ENCODE measurements at places on chromosomes 2 and 18.
A peak's percentile ranks its signal among the peaks of the same experiment; 100 is the strongest.

DNA sequence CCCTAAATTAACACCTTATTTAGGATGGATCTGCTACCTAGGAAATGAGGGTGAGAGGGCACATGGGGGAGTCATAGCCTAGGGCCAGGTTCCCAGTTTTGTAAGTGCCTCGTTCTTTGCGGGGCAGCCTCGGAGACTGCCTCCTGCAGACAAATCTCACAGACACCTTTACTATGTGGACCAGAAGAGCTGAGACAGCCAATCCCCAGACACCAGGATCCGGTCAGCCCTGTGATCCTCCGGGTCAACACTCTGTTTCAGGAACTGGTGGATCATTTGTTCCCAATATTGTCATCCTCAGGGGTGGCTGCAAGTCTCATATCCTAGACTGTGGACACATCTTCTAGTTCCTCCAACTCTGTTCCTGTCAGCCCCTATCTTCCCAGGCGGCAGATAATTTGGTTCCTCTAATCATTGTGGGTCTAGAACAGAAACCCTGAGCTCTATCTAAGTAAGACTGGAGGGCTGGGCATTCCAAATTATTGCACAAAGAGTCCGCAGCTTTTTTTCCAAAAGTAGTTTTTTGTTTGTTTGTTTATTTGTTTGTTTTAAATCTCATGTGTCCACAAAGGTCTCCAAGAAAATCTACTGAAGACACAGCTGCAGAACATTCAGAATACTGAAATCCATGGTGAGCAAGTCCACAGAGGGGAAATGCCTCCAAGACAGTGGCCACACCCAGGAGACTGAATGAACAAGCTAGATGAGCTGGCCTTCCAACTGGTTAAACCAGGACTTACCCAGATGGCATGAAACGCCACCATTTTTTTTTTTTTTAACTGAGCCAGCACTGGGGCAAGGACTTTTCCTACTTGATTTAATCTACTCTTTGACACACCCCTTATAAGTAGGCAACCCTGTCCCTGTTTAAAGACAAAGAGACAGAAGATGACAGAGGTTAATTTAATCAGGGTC is 6.2 kb upstream of the GDF7 start:
- DNase-seq: no peak

- DNase-seq: no peak
These were observed 62.8 kb downstream of the EMILIN2 start for GRCh38 chr18:2909431-2910140.

DNA sequence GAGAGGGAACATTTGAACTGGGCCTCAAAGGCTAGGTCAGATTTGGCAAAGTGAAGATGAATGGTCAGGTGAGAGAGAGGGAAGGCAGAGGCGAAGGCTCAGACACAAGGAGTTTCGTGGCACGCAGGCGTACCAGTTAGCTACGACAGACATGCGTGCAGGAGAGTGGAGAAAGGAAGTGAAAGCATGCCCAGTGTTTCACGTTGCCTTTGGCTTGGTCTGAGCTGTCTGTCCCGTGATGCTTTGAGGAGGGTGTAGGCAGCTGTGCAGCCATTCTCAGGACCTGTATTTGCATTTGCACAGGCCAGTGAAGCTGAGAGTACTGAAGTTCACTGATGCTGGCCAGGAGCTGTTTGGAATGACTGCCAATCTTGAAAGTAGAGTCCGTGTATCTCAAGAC is 69.5 kb downstream of the HNRNPLL start:
- DNase-seq: no peak

- DNase-seq: no peak
These were observed 50.3 kb upstream of the NFE2L2 start for GRCh38 chr2:177314722-177315264.

DNA sequence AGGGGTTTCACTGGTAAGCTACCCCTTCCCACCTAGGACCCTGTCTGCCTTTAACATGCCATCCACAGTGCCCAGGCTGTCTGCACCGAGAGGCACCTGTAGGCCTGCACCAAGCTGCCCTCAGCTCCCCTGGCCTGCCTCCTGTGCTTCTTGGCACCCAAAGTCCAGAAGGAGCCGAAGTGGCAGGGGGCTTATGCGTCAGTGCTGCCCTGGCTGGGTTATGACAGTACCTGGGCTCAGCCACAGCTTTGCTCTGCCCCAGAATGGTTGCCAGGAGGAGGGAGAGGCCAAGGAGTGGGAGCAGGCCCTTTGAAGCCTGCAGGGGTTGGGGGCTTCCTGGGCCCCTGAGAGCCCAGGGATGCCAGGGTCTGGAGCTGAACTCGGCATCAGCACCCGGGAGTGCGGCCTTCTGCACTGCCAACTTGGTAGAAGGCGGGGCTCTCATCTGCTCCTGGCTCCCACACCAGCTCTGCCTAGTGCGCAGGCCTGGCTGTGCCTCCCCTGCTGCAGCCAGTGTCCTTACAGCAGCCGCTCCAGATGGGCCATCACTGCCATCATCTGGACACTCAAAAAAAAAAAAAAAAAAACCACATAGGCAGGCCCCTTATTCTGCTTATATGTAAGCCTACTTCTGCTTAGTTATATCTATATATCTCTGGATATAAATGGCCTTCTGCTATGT is 155.4 kb downstream of the THSD7B start:
- DNase-seq: no peak

DNA sequence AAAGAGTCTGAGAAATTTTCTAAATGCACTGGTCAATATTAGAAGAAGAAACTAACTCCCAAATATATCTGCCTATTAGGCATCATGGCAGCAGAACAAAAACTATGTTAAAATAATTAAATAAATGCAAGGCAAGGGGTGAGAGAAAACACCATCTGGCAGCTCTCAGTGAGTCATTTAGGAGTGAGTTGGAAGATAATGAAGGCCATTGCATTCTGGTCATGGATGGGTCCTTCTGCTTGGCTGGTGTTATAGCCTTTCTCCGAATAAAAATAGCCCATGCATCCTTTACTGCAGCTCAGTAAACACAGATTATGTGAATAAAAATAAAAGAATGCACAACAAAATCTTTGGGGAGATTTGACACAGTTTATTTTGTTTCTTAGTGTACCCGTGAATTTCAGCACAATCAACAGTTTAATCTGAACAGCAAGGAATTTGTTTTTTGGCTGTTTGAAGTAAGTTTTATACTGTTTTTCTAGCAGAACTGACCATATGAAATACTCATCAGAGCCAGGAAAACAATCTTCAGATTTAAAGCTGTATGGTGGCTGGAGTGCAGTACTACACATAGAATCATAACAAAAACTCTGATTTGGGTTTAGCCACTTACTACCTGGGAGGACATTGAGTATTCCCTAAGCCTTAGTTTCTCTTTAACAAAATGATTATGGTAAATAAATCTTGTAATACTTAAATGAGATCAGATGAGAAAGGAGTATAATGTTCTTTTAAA is 225.1 kb upstream of the ITGA4 start:
- peak; percentile 13 for DNase-seq

DNA sequence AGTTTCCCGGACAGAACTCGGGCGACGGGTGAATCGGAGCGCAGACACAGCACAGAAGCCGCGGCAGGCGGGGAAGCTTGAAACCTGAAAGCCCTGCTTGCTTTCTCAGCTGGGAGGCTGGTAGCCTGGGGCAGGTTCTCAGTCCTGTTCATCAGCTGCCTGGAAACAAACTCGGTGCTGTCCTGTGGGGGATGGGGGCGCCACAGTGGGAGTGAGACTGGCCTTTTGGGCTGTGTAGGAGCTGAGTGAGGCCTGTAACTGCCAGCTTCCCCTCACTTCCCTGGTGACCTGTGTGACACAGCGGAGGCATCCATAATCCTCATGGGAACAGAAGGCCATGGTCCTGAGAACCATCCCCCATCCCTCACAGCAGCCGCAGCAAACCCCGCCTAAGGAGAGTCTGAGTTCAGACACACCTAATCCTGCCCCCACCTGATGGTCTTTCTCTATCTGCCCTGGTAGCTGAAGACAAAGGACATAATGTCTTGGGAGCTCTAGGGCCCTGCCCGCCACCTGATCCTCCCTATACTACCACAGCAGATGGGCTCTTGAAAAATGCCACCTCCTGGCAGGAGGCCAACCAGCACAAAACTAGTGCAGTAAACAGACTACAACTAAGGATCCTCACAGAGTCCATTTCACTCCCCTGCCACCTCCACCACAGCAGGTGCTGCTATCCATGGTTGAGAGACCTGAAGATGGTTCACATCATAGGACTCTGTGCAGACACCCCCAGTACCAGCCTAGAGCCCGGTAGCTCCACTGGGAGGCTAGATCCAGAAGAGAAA is 52.7 kb upstream of the LDLRAD4 start:
- no peak for DNase-seq

- DNase-seq: peak; percentile 23
These were observed 110.9 kb downstream of the FAM210A start for GRCh38 chr18:13615432-13615861.

DNA sequence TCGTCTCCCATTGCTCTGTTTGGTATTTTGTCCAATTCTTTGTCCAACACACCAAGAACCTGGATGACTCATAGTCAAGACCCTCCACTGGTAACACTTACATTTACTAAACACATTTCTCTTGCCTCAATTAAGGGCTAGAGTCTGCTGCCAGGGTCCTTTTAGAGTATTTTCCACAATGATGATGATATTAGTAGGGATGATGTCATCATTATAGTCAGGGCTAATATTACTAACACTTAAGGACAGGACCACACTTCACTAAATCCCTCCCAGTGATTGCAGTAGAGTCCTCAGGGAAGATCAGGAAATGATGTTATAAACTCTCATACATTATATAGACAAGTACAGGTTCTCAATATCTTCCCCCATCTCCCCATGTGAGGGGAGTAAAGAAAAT is 13.6 kb upstream of the SS18 start:
- DNase-seq: no peak

DNA sequence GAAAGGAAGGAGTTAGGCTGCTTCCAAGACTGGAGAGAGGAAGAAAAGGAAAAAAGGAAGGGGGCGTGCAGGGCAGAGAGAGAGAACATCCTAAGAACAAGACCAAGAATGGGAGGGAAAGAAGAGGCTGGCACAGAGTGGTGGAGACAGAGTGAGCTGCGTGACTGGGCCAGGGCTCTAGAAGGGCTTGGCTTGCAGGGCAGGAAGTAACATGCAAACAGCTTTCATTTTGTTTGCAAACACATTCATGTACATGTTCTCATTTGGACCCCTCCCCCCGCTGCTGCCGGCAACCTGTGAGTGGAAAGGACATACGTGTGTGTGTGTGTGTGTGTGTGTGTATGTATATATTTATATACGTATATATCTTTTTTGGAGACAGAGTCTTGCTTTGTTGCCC is 46.8 kb upstream of the DNMT3A start:
- DNase-seq: no peak

DNA sequence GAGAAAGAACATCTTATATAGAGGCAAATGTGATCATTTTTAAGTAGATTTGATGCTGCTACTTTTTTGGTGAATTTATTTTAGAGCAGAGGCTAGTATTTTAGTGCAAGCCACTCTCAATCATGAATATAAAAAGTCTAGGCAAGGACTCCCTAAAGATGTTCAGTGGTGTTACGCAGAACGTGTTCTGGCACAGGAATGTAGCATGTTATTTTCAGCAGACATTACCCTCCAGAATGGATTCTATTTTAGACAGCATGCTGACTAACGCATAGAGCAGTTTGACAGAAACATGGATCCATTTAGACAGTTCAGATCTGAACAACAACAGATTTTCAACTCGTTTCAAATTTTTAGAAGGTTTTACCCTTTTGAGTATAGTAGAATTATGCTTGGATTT is 54.1 kb downstream of the DSC3 start:
- no peak for DNase-seq

DNA sequence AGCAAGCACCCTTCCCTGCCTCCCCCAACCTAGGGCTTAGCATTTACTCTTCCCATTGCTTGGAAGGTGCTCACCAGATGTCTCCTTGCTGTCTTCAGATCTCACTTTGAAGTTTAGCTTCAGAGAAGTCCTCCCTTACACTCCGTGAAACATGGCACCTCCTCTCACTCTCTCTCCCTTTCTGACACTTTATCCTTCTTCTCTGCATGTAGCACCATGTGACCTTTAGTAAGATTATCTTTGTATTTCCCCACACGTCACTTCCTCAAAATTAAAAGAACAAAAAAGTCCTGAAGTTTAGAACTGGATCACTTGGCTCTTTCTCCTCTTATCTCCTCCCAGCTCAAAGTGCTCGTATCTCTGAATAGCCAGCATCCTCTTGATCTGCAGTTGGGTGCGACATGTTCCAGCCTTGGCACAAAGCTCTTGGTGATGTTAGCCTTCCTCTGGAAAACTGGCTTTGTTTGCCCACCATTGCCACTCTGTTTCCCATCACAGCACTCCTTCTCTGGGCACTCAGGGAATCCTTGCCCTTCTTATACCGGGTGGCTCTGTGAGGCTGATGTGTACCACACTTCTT is 40.6 kb upstream of the EPAS1 start:
- no peak for DNase-seq

GRCh38 chr18:54257015-54257414 is 12.3 kb upstream of the POLI start:
- DNase-seq: no peak

- peak; percentile 77 for DNase-seq
These were observed 91.9 kb upstream of the KCNE4 start for GRCh38 chr2:222960126-222960525.

GRCh38 chr2:130766037-130766436 is 10.7 kb downstream of the AMER3 start:
- DNase-seq: no peak
